ENCODE measurements at places on chromosomes 2 and 18.

- no peak for DNase-seq
Observed at GRCh38 chr2:219477815-219478214, 20.9 kb upstream of the GMPPA start.

GRCh38 chr2:219369447-219369861, 18.3 kb downstream of the DNPEP start:
- no peak for DNase-seq

- peak; percentile 48 for DNase-seq
Observed at GRCh38 chr2:42810971-42811811, 18.8 kb upstream of the HAAO start.

DNA sequence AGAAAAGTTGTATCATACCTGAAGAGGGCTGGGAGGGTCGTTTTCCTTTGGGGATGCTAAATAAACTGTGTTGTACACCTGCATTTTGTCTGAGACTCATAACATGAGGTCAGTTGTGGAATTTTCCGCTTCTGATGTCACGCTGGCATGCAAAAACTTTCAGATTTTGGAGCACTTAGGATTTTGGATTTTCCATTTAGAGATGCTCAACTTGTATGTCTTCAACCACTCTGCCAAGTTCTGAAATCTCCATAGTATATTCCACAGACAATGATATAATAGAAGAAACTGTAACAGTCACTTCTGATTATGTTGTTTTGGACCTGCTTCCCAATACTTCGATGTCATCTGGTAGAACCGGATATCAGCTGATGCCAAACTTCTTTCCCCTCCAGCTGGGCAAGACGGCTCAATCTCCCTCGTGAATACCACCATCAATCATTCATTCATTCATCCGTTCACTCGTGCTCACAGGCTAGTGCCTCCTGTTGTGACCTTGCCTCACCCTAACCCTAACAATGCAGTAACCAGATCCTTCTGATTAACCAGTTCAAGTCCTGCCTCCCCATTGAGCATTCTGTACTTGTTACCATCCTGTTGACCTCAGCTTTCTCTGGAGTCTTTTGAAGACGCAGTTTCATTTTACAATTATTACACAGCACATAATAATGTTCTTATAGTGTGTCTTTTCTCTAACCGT, 5.3 kb upstream of the PLEKHH2 start:
- no peak for DNase-seq

- no peak for DNase-seq
Observed at GRCh38 chr2:191479680-191480023, 198.3 kb upstream of the NABP1 start.

GRCh38 chr2:160943414-160943813, 216.8 kb upstream of the TANK start:
- no peak for DNase-seq
